ENCODE measurements at places on chromosomes 2 and 18.

GRCh38 chr18:59514203-59514602, 155.1 kb upstream of the LMAN1 start:
- DNase-seq, result no peak

DNA sequence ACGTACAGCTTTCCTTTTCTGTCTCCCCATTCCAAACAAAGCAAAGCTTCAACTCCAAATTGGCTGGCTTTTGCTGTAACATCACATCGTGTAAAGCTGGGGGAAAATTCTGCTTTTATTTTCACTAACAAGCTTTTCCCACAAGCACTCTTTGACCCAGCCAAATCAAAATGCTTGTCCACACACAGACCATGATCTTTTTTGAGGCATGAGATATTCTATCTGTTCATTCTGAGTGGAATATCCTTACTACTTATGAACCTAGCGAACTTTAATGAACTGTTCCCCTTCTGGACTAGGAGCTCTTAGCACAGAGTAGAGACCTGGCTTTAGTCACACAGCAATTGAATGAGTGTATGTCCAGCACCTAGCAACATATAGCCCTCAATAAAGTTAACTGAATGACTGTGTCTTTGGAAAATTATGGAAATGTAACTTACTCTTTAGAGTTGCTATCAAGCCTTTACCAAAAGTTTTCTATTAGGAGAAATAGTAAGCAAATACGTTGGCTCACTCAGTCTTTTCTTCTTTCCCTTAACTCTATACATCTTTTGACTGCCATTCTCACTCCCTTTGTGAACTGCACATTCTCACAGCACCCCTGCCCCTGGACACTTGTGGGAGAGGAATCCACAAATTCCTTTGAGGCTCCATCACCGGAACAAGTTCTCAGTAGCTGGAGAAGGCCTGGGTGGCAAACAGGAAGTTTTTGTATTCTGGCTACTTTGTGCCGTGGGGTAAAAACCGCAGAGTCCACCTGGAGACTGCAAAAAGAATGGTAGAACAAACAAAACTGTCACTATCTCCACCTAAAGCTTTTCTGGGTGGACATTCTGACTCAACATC, 1.3 kb upstream of the UBE2E3 start:
- DNase-seq, result no peak

DNA sequence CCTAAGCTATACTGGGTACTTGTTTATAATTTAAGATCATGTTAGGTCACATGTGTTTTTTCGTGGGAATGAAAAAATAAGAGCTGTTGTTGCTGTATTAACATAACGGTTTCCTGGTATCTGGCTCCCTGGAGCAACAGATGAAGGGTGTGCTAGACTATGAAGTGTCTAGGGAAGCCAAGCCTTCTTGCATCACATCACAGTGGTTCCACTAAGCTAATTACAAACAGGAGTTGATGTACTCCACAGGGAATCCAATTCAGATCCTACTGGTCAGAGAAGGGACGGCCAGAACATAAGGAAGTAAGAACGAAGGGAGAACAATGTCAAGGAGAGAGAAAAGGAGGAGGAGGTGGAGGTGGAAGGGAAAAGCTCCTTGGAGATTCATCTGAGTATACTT, 193.0 kb upstream of the CYP26B1 start:
- no peak for DNase-seq

- DNase-seq, result no peak
These were observed 90.2 kb downstream of the FAM161A start for GRCh38 chr2:61763605-61764034.

GRCh38 chr2:234917211-234917975, 34.4 kb upstream of the SH3BP4 start:
- DNase-seq, result no peak

GRCh38 chr2:147345246-147345645, 499.6 kb upstream of the ACVR2A start:
- no peak for DNase-seq

DNA sequence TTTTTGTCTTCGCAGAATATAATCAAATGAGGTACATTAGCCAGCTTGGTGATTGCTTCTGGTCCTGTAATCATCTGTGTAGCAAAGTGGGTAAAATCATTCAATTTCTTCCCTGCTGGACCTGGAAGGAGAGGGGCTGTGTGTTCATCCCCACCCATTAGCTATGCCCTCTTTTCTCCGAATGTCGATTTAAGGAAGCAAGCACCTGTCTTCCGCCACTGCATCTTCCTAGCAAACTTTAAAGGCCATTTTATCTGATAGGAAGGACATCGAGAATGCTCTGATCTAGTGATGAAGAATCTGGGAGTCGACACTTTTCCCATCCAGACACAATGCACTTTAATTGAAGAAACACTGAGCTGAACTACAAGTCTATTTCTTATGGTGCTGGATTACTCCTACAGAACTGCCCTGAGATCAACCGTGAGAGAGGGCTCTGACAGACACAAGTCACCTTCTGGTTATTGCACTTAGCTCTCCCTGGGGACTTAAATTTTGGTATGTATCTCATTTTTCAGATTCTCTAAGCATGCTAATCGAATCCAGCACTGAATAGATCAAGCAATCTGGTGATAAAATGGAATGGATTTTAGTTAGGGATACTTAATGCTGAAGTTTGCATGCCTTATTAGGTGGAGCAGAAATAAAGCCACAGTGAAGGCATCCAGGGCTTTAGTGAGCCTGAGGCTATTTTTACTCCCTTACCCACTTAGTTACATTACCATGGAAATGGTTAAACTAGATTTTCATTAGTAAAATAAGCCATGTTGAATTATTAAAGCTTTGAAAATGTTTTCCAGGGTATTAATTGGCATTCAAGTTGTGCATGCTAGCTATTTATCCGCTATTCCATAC, 1.3 kb downstream of the NYAP2 start:
- no peak for DNase-seq

DNA sequence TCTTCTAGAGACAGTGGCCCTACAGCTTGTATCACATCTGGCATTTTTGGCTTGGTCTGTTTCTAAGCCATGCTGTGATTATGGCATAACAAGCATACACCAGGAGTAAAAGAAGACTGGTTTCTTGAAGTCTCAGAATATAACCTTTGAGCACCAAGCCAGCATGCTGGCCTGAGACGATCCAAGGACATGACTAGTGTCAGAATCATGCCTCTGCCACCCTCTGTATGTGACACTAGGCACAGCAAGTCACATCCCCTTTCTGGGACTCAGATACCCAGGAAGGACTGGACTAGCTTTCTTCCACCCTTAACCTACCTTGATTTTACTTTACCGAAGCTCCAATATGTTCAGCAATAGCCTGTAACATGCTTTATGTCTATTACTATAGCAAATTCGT, 345.5 kb downstream of the SETBP1 start:
- DNase-seq, result no peak

GRCh38 chr2:217353591-217353990, 493.7 kb upstream of the TNP1 start:
- DNase-seq, result no peak

GRCh38 chr2:213145715-213146242, 5.6 kb downstream of the IKZF2 start:
- DNase-seq, result no peak

GRCh38 chr2:151826737-151827157, 1.5 kb downstream of the ARL5A start:
- DNase-seq, result no peak

DNA sequence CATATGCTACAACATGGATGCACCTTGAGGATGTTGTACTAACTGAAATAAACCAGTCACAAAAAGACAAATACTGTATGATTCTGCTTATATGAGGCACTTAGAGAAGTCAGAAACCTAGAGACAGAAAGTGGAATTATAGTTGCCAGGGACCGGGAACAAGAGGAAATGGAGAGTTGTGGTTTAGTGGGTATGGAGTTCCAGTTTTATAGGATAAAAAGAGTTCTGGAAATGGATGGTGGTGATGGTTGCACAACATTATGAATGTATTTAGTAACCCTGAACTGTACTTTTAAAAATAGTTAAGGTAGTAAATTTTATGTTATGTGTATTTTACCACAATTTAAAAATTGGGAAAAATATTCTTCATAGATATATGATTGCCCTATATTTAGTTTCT, 97.7 kb downstream of the DPP4 start:
- no peak for DNase-seq

- DNase-seq, result no peak
These were observed 45.6 kb downstream of the REL start for GRCh38 chr2:60926741-60927552.

- no peak for DNase-seq
These were observed 25.2 kb downstream of the RHOB start for GRCh38 chr2:20471902-20472559.

DNA sequence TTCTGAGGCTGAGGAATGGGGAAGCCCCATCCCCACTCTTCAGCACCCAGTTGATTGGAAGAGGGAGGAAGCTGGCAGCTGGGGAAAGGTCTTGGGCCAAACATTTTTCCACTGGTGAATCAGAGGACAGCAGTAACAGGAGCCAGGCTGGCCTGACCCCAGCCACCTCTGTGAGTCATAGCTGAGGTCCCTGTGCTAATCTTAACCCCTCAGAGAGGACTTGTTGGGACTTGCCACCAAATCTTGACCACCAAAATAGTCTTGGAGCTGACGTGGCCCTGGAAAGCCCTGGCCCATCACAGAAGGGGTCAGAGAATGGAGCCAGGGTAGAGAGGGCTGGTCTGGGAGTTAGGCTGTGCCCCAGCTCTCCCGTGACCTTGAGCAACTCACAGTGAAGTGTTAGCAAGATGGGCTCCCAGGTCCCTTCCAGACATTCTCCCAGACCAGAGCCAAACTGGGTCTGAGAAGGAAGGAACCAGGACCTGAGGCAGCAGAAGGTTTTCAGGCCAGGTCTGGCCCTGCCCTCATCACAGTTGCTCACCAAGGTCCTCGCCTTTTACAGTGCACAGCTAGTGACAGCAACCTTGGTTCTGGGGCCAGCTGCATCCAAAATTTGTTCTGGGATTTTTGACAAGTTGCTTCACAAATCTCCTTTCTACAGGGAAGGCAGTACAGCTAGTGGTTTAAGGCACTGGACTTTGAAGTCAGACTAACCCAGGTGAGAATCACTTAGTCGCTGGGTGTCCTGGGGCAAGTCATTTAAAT, 266.6 kb downstream of the CYP26B1 start:
- no peak for DNase-seq

- no peak for DNase-seq
These were observed 21.3 kb downstream of the MBD5 start for GRCh38 chr2:148042219-148042618.

DNA sequence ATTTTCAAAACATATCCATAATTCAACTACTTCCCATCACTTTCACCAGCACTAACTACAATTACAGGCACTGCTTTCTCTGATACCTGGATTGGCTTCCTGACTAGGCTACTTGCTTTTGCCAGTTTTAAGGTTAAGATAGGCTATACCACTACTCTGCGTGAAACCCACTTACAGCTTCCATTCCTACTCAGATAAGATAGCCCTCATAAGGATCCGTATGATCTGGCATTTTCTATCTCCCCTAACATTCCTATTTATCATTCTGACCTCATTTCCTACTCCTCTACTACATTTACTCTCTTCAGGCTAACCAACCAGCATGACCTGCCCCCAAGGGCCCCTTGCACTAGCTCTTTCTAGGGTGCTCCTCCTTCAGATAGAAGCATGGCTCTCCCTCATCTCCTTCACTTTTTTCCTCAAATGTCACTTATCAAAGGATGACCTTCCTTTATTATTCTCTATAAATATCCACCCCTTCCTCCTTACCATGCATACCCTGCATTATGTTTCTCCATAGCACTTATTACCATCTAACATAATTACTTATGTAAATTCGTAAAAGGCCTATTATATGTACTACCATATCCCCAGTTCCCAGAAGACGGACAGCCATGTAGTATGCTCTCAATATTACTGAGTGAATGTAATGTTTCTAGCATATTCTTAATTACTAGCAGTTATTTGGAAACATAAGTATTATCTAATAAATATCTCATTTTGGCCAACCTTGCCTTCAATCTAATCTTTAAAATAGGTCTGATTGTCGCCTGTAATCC, 4.4 kb downstream of the TIA1 start:
- DNase-seq, result no peak

DNA sequence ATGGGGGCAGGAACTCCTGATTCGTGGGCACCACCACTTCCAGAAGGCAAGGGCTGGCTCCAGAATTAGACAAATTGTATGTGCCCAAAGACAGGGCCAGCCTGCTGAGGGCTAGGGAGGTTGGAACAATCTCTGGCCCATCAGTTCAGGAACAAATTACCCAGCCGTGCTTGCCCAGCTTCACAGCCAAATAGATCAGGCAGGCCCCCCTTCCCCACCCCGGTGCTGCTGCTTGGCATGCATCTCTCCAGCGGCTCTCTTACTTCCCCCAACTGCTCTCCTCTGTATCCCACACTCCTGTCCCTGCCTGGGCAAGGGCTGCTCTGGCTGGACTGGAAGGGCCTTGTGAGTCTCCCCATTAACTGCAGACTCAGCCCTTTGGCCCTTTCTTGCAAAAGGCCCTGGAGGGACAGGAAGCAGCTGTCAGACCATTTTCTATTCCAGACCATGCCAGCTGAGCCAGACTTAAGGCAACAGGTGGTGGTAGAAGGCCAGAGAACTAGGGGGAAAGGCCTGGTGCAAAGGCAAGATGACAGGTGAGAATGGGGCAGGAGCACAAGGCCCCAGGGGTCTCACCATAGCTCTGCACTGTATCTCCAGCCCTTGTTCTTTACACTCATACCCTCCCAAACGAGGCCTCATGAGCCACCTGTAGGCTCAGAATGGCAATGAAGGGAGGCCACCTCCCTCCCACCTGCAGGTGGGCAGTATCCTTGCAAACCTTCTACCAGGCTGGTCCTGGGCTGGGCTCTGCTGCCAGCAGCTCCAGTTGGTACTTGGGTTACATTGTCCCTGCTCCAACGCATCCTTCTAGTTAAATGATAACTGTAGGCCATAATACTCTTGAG, 30.7 kb upstream of the ACAA2 start:
- DNase-seq, result no peak

GRCh38 chr2:118292991-118293390, 204.7 kb downstream of the INSIG2 start:
- no peak for DNase-seq

DNA sequence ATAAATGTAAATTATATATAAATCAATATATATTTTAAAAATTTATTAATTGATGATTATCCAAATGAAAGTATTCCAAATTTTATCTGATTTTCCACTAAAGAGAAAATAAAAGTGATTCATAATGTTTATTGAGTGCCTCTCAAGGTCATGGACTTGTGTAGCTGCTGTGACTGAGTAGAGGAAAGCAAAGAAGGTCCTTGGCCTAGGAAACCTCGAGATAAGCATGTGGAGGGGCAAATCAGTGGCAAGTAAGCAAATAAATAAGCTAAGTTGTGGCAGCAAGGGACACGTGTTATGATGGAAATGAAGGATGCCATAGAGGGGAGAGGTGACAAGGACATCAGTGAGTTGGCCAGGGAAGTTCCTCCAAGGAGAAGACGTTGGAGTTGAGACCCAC, 866.1 kb upstream of the ID2 start:
- DNase-seq, result no peak

All from stimulated activated naive CD4-positive, alpha-beta T cell treated with Interleukin-2 at 50 U/mL for 16 hours (primary cell).